ENCODE measurements at places on chromosomes 4 and X.

DNA sequence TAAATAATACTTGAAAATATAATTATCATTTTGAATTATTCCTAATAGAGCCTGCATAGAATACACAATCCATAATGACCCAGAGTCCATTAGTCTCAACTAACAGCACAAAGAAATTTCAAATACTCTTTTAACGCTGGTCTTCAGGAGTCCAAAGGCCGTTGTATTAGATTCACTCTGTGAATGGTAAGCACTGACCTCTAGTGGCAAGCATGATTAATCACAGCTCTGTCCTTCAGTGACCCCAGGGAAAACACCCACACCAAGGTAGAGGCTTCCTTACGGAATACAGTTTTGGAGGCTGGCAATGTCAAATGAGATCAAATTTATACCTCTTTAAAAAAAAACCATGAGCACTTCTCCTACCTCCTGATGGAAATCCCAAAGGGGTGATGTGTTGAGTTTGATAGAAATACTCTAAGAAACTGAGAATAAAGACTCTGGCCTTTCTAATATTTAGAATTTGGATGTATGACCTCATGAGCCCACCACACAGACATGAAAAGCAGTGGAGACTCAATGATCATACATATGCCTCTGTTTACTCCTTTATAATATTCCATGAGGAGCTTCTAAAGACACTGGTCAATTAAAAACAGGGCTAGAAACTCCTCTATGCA lies 147.2 kb upstream of the DKK2 start:
- no peak for DNase-seq

- no peak for DNase-seq
Observed at GRCh38 chrX:112654871-112655270, 24.9 kb downstream of the LHFPL1 start.

GRCh38 chr4:11011249-11011648 lies 326.7 kb upstream of the CLNK start:
- no peak for DNase-seq

GRCh38 chrX:38882894-38883626 lies 81.8 kb downstream of the MID1IP1 start:
- DNase-seq, result no peak

GRCh38 chrX:28847423-28847822 lies 260.2 kb downstream of the IL1RAPL1 start:
- DNase-seq, result no peak

GRCh38 chr4:971666-972500 lies 1.5 kb downstream of the DGKQ start:
- DNase-seq, result no peak

- peak; percentile 53 for DNase-seq
Observed at GRCh38 chr4:112895811-112896608, 153.4 kb upstream of the ANK2 start.

GRCh38 chr4:116880625-116881024 lies 204.8 kb downstream of the TRAM1L1 start:
- DNase-seq, result no peak

DNA sequence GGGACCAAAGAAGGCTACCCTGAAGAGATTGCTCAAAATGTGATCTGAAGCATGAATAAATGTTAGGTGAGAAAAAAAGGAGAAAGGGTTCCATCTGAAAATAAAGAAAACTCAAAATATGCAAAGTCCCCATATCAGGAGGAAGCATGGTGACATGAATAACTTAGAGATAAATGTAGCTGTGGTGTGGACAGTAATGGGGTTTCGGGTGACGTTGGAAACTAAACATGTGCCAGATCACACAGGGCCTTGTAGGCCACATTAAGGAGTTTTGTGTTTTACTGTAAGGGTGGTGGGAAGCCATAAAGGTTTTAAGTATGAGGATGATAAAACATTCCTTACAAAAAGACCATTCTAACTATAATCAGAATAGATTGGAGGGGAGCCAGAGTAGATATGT lies 40.3 kb upstream of the ACSL4 start:
- no peak for DNase-seq

GRCh38 chr4:88818631-88819470 lies 121.2 kb upstream of the NAP1L5 start:
- no peak for DNase-seq

DNA sequence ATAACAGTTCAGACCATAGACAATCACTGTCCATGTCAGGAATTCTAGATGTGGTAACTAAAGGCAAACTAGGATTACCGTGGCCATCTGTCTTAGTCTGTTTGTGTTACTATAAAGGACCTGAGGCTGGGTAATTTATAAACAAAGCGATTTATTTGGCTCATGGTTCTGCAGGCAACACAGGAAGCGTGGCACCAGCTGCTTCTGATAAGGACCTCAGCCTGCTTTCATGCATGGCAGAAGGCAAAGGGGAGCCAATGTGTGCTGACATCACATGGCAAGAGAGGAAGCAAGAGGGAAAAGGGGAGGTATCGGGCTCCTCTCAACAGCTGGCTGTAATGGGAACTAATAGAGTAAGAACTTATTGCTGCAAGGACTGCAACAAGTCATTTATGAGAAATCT lies 376.7 kb downstream of the GPM6A start:
- DNase-seq, result no peak

DNA sequence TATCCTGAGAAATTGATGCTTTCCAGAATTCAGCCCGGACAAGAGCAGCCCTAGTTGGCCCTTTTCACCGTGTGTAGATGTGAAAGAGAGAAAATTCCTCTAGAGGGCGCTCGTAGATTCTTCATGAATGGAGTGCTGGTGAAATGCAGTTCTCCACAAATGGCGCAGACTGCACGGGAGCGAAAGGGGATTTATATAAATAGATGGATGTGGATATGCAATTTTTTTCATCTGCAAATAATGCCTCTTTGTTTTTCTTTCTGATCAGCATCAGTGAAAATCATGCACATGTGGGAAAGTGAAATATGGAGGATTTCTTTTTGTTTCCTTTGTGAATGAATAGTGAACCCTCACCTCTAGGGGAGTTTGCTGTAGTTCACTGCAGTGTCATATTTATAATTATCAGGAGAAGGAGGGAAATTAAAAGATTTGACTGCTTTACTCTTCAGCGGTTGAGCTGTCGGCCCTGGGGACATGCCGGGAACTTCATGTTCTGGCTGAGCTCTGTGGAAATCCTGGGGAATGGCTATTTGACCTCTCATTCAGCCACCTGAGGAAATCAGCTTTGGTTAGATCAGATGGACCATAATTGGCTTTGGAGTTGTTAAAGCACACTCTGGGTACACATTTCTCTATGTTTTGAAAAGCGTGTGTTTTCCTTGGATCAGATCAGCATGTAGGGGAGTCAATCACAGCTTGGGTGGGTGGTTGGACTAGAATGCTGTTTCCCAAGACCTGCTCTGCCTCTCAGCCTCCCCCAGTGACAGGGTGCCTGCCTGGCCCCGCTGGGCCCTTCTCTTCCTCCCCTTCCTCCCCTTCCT lies 115.0 kb upstream of the SHISA3 start:
- peak; percentile 59 for DNase-seq

- DNase-seq, result no peak
Observed at GRCh38 chr4:125434136-125434535, 119.4 kb downstream of the FAT4 start.
